ENCODE measurements at places on chromosomes 6 and 20. TPM values are rescaled to one million over a fixed set of nuclear protein-coding genes. Genes with fewer than 3 reads are reported as not detected.

SRF gene
- total RNA-seq: 15.7 TPM

SUMO4 gene
- 0.10 TPM for total RNA-seq

SNRPB2 gene
- 134 TPM for total RNA-seq

RAD21L1 gene
- total RNA-seq: 0.07 TPM

MUC21 gene
- not detected for total RNA-seq

GRCh38 chr20:23872065-23872464 is 7.5 kb downstream of the CST5 start:
- no peak for DNase-seq

DNA sequence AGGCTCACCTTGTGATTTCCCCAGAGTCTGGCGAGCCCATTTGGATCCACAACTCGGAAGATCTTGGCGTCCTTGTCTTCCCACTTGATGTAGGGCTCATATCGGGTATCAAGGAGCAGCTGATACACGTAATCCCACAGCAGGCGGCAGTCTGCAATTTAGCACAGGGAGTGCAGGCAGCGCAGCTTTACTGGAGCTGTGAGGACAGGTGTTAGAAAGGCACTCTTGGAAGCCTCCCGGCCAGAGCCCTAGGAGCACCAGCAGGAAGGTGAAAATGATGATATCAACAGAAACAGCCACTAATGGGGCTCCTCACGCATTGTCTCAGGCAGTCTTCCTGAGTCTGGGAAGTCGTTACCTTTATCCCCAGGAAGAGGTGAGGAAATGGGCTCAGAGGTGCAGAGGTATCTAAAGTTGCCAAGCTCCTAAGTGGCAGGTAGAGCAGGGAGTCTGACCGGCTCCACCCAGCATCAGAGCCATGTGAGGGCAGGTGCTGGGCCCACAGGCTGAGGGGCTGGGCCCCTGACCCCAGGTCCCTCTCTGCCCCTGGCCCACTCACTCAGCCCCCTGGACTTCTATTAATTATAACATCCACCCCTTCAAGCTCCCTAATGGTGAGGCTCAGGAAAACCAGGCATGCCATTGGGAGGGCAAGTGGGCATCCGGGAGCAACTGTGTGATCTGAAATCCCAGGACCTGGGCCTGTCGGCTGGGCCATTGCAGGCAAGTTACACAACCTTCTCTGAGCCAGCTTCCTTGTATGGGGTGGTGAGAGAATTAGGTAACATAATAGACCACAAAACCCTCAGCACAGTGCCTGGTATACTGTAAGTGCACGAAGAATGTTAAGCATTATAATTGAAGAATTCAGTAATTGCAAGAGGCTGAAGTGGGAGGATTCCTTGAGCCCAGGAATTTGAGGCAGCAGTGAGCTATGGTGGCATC is 18.3 kb downstream of the ETV7 start:
- DNase-seq: peak; percentile 71

GRCh38 chr6:168934660-168935627 is 318.7 kb downstream of the THBS2 start:
- DNase-seq: no peak

GRCh38 chr6:120938876-120939472 is 395.3 kb downstream of the TBC1D32 start:
- no peak for DNase-seq

GRCh38 chr6:22708469-22708868 is 139.1 kb downstream of the HDGFL1 start:
- DNase-seq: no peak

GRCh38 chr20:10502098-10502526 is 67.0 kb downstream of the SLX4IP start:
- no peak for DNase-seq

DNA sequence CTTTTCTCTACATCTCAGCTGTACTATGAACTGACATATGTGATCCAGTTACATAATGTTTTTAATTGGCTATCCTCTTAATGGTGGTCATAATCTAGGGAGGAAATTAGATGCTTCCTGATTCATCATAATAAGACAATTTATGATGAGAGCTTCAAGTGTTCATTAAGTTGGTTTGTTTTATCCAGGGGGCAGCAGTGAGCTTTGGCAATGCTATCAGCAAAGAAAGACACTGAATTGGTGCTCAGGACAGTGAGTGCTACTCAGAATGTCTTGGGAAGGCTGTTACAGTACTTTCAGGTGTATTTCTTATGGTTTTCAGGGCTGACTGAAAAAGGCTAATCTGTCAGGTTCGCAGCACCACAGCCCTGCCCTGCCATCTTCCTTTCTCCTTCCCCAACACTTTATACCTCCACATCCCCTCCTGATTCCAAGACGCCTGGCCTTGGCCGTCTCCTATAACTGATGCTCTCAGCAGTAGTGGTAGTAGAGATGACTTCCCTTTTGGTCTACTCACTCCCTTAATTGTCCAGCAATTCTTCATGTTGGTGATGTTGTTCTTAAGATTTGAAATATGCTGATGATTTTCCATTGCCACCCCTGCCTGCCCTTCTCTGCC is 67.0 kb upstream of the TNFAIP3 start:
- DNase-seq: peak; percentile 69

- DNase-seq: no peak
Measured at GRCh38 chr20:3697588-3698305, 14.7 kb downstream of the SIGLEC1 start.
